Hippocampal formation (tissue), 2 donors: ENCODE measurements at places on chromosomes 1 and 21.

GRCh38 chr1:235504122-235504493 lies at the start of gene B3GALNT2:
Gene B3GALNT2 (minus strand): TSS chr1:235504452. CDS start chr1:235504252, 200 bp downstream.
- DNase-seq = no peak

DNA sequence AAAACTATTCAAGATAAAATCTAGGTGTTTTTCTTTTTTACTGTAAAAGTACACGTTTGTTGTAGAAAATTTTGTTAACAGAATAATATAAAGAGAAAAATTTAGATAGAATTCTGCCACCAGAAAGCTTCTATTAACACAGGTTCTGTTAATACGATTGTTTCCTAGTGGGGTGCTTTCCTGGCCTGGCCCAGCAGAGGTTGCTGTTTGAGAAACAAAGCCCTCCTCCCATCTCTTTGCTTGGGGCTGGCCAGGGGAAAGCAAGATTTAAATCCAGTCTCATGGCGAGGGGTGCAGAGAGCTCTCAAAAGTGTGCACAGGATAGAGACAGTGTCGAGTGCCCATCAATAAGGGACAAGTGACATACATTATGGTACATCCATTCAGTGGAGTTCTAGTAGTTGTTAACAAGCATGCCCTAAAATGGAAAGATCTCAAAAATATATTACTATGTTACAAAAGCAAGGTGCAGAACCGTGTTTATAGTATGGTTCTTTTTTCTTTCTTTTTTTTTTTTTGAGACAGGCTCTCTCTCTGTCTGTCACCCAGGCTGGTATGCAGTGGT lies 14.6 kb upstream of the ACBD3 start:
- DNase-seq = no peak

GRCh38 chr1:200992382-200993048 lies 31.0 kb downstream of the KIF21B start:
- no peak for DNase-seq

DNA sequence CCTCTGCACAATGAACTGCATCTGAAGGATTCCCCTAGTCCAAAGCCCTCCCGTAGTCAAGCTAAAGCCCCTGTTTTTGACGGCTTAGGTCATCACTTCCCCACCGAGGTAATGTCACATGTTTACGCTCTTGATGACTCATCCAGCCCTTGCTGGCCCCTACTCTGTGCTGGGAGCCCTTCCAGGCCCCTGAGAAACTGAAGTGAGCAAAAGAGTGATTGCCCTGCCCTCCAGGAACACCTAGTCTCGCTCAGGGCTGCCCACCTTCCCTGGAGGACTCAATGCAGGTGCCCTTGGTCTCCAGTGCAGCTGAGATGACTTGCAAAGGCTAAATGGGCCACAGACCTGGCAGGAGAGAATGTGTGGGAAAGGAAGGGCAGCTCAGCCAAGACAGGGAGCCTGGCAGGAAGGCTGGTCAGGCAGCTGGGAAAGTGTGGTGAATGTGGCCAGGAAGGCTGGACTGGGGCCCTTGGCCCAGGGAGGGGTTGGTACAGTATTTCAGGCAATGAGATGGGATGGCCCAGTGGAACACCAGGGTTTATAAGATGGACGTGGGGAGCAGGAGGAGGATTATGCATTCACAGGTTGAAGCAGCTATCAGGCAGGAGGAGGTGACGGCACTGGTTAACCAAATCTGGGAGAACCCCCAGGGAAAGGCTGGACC lies 345.6 kb downstream of the NPHP4 start:
- DNase-seq = no peak

DNA sequence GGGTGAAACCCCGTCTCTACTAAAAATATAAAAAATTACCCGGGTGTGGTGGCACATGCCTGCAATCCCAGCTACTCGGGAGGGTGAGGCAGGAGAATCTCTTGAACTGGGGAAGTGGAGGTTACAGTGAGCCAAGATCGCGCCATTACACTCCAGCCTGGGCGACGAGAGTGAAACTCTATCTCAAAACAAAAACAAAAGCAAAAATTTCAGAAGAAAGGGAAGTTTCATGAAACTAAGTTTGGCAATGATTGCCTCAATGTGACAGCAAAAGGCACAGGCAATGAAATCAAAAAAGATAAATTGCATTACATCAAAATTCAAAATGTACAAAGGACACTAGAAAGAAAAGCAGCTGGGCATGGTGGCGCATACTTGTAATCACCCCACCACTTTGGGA lies 40.1 kb downstream of the BTF3L4 start:
- DNase-seq = no peak

- no peak for DNase-seq
Measured at GRCh38 chr21:16550917-16551741, 821.3 kb downstream of the USP25 start.

- no peak for DNase-seq
Measured at GRCh38 chr1:119260506-119260905, 108.1 kb upstream of the HAO2 start.

- no peak for DNase-seq
Measured at GRCh38 chr1:63753591-63753990, 20.2 kb upstream of the ROR1 start.

GRCh38 chr21:33236766-33237165 lies 7.0 kb downstream of the IFNAR2 start:
- no peak for DNase-seq

DNA sequence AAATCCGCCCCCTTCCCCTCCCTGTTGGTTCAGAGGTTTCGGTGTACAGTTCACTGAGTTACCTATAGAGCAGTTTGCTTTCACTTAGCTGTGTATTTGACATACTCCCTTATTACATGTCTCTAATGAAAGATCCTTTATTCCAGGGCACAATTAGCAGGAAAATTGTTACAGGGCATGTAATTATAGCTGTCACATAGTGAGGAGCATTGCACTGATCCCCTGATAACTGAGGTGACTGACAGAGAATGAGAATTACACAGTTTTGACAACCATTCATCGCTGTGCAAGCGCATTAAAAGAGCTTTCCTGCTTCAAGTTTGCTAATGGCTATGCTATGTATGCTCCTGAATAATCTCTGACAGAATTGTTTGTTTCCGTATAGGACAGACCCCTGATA lies 26.9 kb downstream of the DAP3 start:
- DNase-seq = no peak
